ENCODE measurements at places on chromosomes 16 and 17.

DNA sequence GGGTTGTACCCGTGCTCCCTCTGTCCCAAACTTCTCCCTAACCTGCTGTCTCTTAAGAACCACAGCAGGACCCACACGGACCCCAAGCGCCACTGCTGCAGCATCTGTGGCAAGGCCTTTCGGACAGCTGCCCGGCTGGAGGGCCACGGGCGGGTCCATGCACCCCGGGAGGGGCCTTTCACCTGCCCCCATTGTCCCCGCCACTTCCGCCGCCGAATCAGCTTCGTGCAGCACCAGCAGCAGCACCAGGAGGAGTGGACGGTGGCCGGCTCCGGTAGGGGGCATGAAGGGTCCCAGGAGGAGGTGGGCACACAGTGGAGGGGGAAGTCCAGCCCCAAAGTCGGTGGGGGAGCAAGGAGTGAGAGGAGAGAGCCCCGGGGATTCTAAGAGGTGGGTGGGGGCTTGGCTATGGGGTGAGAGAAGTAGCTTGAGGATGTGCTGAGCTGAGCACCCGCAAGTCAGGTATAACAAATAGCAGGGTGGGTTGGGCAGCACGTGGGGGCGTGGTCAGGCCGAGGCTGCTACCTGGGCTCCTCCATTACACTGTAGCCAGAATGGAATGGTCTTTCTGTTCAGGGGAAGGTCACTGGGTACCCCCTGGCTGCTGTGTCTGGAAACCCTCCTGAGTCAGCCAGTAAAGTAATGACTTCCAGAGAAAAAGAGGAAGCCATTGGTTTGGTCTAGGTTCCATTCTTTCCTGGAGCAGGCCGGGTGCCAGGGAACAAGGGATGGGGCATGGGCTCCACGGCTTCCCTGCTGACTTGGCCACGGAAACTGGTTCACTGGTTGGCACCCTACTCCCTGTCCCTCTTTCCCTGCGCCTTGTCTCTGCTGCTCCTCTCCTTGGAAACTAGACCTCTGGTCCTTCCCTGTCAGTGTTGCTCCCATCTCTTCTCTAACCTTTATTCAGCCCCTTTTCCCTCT lies 7.1 kb downstream of the PRSS53 start:
- peak overlapping the region; percentile 78 for H3K27ac ChIP-seq
- no peaks in the 10 kb centered on the region for H3K27me3 ChIP-seq
- H3K4me1 ChIP-seq = peaks cover 15% of the 10 kb centered on the region
- peaks cover 21% of the 10 kb centered on the region for H3K36me3 ChIP-seq

DNA sequence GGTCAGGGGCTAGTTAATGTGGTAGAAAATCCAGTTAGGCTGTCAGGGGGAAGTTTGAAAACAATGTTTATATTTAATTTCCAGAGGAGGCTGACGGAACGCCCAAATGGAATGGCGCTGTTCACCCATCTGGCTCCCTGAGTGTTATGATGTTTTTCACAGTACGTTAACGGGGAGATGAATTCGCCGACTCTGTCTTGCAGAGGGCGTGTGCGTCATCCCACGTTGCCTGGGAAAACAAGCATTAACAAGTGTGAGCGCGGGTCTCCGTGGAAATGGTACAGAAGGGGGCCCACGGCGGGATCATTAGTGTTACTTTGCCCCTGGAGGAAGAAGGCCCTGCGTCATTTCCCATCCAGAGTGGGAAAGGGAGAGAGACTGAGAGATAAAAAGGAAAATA lies 29.6 kb downstream of the RGS9 start:
- no peak for DNase-seq
- H3K27ac ChIP-seq = no peak overlapping the region
- no peak overlapping the region for H3K4me3 ChIP-seq
- no peaks in the 10 kb centered on the region for H3K27me3 ChIP-seq
- peaks cover 22% of the 10 kb centered on the region for H3K4me1 ChIP-seq
- H3K36me3 ChIP-seq = peaks cover 10% of the 10 kb centered on the region

- no peak overlapping the region for H3K4me3 ChIP-seq
- H3K27me3 ChIP-seq = no peaks in the 10 kb centered on the region
- H3K27ac ChIP-seq = no peak overlapping the region
- no peak for DNase-seq
- no peaks in the 10 kb centered on the region for H3K36me3 ChIP-seq
- H3K4me1 ChIP-seq = no peaks in the 10 kb centered on the region
These were observed 226.7 kb upstream of the HSBP1 start for GRCh38 chr16:83581082-83581481.

DNA sequence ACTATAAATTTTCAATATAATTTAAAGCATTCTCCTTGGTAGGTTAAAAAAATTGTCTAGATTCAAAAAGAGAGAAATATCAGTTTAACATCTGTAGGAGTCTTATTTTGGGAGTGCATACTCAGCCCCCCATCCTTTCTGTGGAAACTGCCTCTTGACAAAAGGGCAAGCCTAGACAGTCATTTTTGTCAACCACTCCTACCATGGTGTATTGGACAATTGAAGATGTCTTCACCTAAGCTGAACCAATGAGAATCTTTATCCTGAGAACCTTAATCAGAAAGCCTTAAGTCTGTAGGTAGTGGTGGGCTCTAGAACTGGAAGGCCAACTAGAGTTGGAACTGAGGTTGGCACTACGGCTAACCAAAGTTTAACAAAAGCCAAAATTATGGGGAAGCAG lies 65.7 kb upstream of the MED13 start:
- no peak overlapping the region for H3K4me3 ChIP-seq
- no peak overlapping the region for H3K27ac ChIP-seq
- no peaks in the 10 kb centered on the region for H3K4me1 ChIP-seq
- DNase-seq = no peak

- no peaks in the 10 kb centered on the region for H3K36me3 ChIP-seq
- no peak overlapping the region for H3K4me3 ChIP-seq
- H3K27me3 ChIP-seq = peaks cover 65% of the 10 kb centered on the region
- DNase-seq = no peak
- H3K27ac ChIP-seq = no peak overlapping the region
These were observed 6.7 kb upstream of the SEZ6 start for GRCh38 chr17:29012535-29012934.

DNA sequence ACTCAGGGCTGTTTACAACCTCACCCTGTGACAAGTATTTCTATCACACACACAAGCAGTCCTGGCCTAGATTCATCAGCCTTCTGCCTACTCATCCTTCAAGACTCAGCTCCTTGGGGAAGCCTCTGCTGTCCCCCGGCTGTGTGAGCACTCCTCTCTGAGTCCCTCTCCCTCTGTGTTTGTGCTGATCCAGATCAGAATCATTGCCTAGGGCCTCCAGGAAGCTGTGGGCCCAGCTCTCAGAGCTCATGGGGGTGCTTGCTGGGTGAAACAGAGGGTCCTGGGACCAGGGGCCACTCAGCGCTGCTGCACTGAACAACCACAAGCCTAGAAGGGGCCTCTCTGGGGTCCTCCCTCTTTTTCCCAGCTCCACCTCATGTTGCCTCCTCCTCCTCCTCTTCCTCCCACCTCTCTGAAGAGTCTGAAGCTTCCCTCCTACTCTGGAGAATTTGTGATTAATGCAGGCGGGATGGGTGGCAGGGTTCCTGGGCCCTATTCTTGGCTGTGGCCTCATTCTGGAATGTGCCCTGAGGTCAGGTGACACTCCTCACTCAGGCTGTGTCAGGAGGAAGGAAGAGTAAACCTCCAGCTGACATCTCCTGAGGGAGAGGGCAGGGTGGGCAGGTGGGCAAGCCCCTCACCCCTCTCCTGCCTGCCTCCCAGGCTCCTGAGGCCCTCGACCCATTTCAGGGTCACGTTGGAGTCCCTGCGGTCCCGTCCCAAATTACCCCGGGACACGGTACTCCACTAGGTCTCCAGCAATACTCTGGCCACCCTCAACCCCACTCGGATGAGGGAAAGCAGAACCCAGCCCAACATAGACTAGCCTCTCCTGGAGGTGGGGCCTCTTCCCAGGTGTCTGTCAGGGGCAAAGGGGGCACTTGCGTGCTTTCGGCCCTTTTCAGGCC lies 10.1 kb downstream of the WFIKKN2 start:
- no peaks in the 10 kb centered on the region for H3K27me3 ChIP-seq
- DNase-seq = no peak
- no peak overlapping the region for H3K4me3 ChIP-seq
- H3K4me1 ChIP-seq = peaks cover 6% of the 10 kb centered on the region
- no peak overlapping the region for H3K27ac ChIP-seq
- peaks cover 1% of the 10 kb centered on the region for H3K36me3 ChIP-seq

GRCh38 chr17:181245-182049 lies at the start of gene DOC2B:
Gene DOC2B (minus strand): TSS chr17:181650. CDS start chr17:181479, 171 bp downstream.
- no peak within 1 kb of the TSS for H3K27ac ChIP-seq
- peaks cover 74% of the 10 kb centered on the region for H3K27me3 ChIP-seq
- H3K4me3 ChIP-seq = peak within 1 kb of the TSS; percentile 59
- no peak for DNase-seq

- H3K27ac ChIP-seq = no peak overlapping the region
- DNase-seq = no peak
- H3K4me1 ChIP-seq = peaks cover 28% of the 10 kb centered on the region
- no peak overlapping the region for H3K4me3 ChIP-seq
These were observed 93.3 kb upstream of the TNRC6C start for GRCh38 chr17:77865112-77865611.

- H3K36me3 ChIP-seq = peaks cover 18% of the 10 kb centered on the region
- no peak overlapping the region for H3K4me3 ChIP-seq
- no peak overlapping the region for H3K27ac ChIP-seq
- peaks cover 28% of the 10 kb centered on the region for H3K4me1 ChIP-seq
- DNase-seq = no peak
These were observed 14.7 kb downstream of the TMEM11 start for GRCh38 chr17:21199311-21199710.

DNA sequence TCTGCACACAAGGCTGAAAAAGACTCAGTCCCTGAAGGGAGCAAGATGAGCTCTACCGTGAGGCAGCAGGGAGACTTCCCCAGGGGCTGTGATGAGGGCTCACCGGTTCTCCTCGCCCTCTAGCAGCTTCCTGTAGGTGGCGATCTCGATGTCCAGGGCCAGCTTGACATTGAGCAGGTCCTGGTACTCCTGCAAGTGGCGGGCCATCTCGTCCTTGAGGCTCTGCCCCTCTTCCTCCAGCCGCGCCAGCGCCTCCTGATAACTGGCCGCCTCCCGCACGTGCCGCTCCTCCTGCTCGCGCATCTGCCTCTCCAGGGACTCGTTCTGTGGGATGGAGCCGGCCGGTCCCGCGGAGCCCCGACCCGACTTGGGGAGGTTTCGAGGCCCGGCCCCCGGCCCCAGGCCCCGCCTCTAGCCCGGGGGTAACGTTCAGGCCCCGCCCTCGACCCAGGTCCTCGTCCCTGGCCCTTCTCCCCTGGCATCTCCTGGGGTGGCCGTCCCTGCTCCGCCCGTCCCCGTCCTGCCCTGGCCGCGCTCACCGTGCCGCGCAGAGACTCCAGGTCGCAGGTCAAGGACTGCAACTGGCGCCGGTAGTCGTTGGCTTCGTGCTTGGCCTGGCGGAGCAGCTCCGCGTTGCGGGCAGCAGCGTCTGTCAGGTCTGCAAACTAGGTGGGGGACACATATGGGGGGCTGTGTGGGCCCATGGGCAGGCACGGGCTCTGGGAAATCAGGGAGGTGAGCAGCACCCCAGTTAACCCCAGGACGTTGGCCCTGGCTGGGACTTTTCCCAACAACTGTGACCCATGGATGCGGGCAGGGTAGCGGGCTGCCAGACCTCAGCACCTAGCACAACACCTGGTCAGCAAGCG lies 3.9 kb downstream of the GFAP start:
- no peak overlapping the region for H3K27ac ChIP-seq
- H3K4me3 ChIP-seq = no peak overlapping the region
- peaks cover 51% of the 10 kb centered on the region for H3K27me3 ChIP-seq
- no peak for DNase-seq
- no peaks in the 10 kb centered on the region for H3K36me3 ChIP-seq
- no peaks in the 10 kb centered on the region for H3K4me1 ChIP-seq

DNA sequence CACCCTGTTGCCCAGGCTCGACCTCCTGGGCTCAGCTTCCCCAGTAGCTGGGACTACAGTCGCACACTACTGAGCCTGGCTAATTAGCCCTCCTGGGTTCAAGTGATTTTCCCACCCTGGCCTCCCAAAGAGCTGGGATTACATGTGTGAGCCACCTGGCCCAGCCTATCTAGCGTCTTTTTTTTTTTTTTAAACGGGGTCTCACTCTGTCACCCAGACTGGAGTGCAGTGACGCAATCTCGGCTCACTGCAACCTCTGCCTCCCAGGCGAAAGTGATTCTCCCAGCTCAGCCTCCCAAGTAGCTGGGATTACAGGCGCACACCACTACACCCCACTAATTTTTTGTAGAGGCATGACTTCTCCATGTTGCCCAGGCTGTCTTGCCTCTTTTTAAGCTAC lies 33.3 kb downstream of the GLG1 start:
- H3K4me1 ChIP-seq = peaks cover 62% of the 10 kb centered on the region
- DNase-seq = no peak
- no peak overlapping the region for H3K4me3 ChIP-seq
- peaks cover 5% of the 10 kb centered on the region for H3K36me3 ChIP-seq
- peak overlapping the region; percentile 61 for H3K27ac ChIP-seq
- H3K27me3 ChIP-seq = no peaks in the 10 kb centered on the region

DNA sequence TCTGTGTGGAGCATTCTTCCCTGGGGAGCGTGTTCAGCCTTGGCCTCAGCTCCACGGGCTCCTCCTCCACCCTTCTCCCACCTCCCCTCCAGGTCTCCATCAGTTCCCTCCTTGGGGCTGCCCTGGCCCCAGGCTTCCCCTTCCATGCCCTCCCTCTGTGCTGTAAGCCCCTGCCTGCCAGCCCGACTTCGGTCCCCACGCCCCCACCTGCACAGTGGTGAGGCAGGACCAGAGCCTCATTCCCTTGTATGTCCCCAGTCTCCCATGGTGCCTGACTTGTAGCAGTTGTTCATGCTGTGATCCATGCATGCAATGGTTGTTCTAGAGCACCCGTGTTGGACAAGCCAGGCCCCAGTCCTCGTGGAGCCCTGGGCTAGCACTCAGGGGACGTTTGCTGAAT lies 199.4 kb downstream of the RBFOX3 start:
- no peak overlapping the region for H3K27ac ChIP-seq
- no peaks in the 10 kb centered on the region for H3K4me1 ChIP-seq
- DNase-seq = no peak
- H3K36me3 ChIP-seq = no peaks in the 10 kb centered on the region
- peaks cover 16% of the 10 kb centered on the region for H3K27me3 ChIP-seq

DNA sequence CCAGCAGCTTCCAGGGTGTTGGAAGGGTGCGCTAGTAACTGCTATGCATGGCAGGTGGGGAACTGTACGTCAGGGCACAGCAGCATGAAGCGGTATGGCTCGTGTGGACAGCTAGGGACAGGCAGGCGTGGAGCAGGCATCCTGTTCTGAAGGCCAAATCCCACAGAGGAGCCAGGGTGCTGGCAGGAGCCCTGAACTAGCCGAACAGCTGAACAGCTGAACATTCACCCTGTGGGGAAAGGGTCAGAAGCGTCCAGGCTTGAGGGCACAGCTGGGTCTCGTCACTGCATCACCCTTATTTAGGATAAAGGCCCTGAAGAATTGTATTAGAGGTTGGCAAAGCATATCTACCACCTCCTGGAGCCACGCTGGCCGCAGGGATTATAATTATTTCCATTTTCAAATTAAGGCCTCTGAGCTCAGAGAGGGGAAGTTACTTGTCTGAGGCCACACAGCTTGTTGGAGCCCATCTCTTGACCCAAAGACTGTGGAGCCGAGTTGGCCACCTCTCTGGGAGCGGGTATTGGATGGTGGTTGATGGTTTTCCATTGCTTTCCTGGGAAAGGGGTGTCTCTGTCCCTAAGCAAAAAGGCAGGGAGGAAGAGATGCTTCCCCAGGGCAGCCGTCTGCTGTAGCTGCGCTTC lies 3.3 kb upstream of the STH start:
- no peaks in the 10 kb centered on the region for H3K27me3 ChIP-seq
- H3K27ac ChIP-seq = no peak overlapping the region
- H3K4me3 ChIP-seq = no peak overlapping the region
- no peak for DNase-seq
- peaks cover 2% of the 10 kb centered on the region for H3K36me3 ChIP-seq

Measured in central memory CD8-positive, alpha-beta T cell (primary cell).